ENCODE measurements at places on chromosomes 3 and 15. TPM values are rescaled to one million over a fixed set of nuclear protein-coding genes. Genes with fewer than 3 reads are reported as not detected.

- no peak for DNase-seq
Measured at GRCh38 chr3:73255609-73256029, 194.2 kb downstream of the EBLN2 start.

DNA sequence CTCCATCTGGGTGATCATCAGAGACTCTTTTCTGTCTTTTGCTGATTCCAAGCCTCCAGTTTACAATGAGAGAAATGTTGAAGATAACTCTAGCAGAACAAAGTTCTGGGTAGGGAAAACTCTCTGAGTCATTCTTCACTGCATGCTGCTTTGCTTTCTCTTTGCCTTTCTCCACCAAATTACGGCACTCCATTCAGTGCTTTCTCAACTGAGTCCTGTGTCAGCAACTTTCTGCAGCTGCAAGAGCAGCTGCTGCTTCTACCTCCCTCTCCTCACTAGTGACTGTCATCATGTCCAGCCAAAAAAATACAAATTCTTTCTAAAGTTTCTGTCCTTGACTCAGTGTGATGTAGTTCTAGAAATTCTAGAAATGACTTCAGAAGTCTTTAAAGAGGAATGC is 953.8 kb downstream of the IGSF11 start:
- DNase-seq: no peak

SPTBN5 gene
- total RNA-seq: 2.1 TPM

SLCO3A1 gene
- total RNA-seq: 20.6 TPM

- no peak for DNase-seq
Measured at GRCh38 chr3:136626493-136626892, 125.7 kb downstream of the STAG1 start.

DNA sequence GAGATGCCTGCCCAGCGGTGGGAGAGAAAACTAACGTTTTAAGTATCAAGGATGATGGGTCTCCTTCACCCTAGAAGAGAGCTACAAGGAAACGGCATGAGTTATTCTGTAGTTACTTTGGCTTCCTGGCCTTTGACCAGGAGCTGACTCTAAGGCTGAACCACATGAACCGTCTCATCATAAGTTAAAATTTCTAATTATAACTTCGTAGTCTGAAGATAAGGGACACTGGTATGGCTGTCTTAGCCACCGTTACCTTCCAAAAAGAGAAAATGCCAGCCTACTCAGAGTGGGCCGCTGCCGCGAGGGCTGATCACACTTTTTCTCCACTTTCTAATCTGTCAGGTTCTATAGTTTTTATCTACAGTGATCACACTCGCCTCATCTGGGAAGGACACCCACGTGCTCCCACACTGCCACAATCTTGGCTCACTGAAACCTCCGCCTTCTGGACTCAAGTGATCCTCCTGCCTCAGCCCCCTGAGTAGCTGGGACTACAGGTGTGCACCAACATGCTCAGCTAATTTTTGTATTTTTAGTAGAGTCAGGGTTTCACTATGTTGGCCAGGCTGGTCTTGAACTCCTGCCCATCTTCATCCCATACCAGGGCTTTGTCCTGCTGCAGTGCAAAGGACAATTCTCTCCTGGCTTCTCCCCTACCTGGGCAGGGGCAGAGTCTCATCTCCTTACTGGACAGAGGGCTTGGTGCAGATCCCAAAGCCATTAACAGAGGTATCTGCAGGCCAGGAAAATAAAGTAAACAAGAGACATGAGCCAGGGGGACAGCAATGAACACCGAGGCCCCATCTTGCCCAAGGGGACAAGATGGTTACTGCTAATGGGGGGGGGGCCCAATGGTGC is 73.4 kb downstream of the RFTN1 start:
- no peak for DNase-seq

DNA sequence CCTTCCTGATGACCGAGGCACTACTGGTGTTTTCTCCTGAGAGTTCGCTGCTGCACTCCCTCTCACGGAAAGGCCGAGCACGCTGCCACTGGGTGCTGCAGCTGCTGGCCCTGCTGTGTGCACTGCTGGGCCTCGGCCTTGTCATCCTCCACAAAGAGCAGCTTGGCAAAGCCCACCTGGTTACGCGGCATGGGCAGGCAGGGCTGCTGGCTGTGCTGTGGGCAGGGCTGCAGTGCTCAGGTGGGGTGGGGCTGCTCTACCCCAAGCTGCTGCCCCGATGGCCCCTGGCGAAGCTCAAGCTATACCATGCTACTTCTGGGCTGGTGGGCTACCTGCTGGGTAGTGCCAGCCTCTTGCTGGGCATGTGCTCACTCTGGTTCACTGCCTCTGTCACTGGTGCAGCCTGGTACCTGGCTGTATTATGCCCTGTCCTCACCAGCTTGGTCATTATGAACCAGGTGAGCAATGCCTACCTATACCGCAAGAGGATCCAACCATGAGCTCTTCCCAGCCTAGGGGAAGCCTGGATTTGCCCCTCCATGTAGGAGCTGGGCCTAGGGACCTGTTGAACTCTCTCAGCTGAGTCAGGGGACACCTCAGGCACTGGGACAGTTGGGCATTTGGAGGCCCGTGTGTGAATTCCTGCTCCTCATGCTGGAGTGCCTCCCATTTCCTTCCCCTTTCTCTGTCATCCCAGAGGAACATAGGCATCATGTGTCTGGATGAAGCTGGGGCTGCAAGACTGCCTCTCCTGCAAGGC is 2.8 kb downstream of the CYB561D2 start:
- DNase-seq: no peak

All from Panc1 (cell line).